Mesenteric fat pad (tissue), 1 donor: ENCODE measurements at places on chromosomes 7 and 10. TPM values are rescaled to one million over a fixed set of nuclear protein-coding genes. Genes with fewer than 3 reads are reported as not detected.

Gene KCNMA1
- 20.6 TPM for total RNA-seq

Gene NKX1-2
- not detected for total RNA-seq

Gene HTR5A
- not detected for total RNA-seq

Gene GPR26
- not detected for total RNA-seq

Gene NAT16
- not detected for total RNA-seq

Gene HHEX
- total RNA-seq = 6.8 TPM

Gene NUB1
- total RNA-seq = 59.2 TPM

Gene SFTPA2
- not detected for total RNA-seq

Gene CASP7
- 37.0 TPM for total RNA-seq

Gene JMJD1C
- total RNA-seq = 89.2 TPM

Gene PLPP4
- total RNA-seq = not detected

Gene PTF1A
- not detected for total RNA-seq

Gene PLAU
- 64.7 TPM for total RNA-seq

Gene PRKAR1B
- total RNA-seq = 11.7 TPM

Gene VWDE
- total RNA-seq = not detected

Gene HOXA5
- total RNA-seq = 15.3 TPM

Gene RSU1
- 125 TPM for total RNA-seq

Gene SEMA3A
- total RNA-seq = 10.2 TPM

Gene ITIH5
- 439 TPM for total RNA-seq

Gene GIMAP2
- 12.5 TPM for total RNA-seq

Gene SCIN
- 3.9 TPM for total RNA-seq

Gene DLX5
- total RNA-seq = 0.22 TPM

Gene DDC
- 1.0 TPM for total RNA-seq

Gene PWWP2B
- total RNA-seq = 30.4 TPM

Gene DENND11
- 18.2 TPM for total RNA-seq

Gene TBX20
- total RNA-seq = 0.16 TPM
